Breast epithelium (tissue), 4 donors: ENCODE measurements at places on chromosomes 2 and 18.

DNA sequence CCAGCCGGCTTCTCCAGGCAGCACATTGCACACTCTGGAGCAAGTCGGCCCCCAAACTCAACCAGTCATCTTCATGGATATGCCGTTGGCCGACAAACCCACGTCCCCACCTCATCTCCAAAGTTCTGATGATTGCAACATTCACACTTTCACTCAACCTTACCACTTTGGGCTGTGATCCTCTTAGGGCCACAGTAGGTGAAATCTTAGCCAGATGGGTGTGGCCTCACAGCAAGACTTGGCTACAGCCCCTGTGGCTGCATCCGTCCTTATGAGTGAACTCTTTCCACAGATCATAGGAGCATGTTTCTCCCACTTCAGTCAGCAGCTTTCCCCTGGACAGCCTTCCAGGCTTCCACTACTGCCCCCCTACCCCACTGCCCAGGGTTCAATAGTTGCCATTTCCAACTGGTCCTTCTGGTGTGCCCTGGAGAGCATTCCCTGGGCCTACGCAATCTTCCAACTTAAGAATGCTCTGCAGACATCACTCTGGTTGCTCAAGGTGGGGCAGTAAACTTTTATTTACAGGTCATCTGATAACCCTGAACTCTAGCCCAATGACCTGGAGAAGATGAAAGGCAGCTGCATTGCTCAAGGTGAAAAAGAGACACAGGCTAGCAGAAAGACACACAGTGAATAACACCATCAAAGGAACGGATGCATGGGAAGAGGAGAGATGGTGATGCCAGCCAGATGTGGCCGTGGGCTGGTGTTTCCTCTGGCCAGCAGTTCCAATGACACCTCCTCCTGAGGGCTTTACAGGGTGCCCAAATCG is 34.5 kb downstream of the ARL4C start:
- DNase-seq, result no peak

DNA sequence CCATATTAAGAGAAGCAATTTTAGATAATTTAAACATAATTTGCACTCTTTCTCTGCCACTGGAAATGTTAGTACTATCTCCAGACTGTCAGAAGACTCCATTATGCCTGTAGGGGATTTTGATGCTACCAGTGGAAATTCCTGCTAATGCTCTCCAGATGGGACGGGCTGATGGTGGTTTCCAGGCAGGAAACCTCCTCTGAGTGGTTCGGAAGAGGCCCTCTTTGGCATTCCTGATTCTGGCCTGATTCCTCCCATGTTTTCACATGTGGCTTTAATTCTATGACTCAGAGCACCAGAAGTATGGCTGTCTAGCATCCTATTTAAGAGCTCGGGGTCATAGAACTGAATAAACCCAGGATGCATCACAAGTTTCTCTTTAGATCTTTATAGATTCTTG is 70.9 kb upstream of the ST6GAL2 start:
- no peak for DNase-seq

GRCh38 chr2:123500988-123501387 is 524.1 kb upstream of the CNTNAP5 start:
- no peak for DNase-seq

DNA sequence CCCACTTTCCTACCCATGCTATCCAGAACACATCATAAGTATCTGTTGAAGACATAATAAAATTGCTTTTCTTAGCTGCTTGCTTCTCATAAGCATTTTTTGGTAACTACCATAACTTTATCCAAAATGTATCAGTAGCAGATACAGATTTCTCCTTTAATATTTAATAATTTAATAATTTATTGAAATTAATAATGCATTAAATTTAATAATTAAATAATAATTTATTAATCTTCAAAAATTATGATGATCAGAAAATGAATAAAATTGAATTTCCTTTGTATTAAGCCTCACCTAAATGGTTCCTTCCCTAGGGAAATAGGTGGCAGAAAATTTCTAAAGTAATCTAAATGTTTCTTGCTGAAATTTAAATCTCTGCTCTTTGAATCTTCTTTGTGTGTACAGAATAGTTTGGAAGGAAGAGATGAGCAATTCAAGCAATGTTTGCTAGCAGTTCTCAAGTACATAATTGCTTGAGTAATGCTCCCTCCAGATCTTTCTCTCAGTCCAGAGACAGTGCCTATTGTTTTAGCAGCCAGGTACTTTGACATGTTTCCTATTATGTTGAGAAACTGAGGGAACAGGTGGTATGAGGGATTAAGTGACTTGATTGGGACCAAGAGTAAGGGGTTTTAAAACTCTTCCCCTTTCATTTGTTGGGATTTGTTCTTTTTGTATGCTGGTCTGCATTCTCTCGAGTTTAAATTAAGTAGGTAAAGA is 123.1 kb upstream of the CYP26B1 start:
- DNase-seq, result no peak

GRCh38 chr18:3886575-3887322 is 436.8 kb downstream of the TGIF1 start:
- no peak for DNase-seq

- DNase-seq, result no peak
Measured at GRCh38 chr2:118269408-118270051, 181.3 kb downstream of the INSIG2 start.

GRCh38 chr2:228321015-228321414 is 139.5 kb upstream of the SPHKAP start:
- no peak for DNase-seq

GRCh38 chr2:41764919-41765318 is 282.9 kb upstream of the PKDCC start:
- no peak for DNase-seq

DNA sequence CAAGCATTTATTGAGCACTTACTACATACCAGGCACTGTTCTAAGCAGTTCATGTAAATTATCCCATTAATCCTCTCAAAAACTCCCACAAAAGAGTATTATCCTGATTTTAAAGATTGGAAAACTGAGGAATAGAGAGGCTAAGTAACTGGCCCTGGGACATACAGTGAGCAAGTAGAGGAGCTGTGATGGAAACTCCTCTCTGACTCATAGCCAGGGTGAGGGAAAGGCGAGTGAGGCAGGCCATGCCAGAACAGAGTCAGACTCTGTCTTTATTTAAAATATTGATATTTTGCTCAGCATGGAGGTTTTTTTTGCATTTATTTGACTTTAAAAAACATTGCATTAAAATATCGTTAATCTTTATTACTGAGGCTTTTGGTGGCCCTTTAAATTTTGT is 208.0 kb downstream of the LOXHD1 start:
- DNase-seq, result no peak

DNA sequence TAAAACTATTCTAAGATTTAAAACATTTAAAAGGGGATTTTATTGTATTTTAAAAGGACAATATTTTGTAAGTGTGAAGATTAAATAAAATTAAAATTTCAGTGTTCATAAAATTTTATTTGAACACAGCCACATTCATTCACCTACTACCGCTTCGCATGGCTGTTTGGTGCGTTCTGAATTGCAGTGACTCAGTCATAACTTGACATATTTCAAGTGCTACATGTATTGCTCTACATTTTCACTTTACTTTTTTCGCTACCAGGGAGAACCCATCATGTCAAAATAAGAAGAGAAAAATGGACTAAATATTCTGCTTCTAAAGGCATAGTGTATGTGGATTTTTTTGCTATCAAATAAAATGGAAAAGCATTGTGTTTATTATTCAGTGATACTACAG is 8.7 kb downstream of the PTH2R start:
- no peak for DNase-seq

DNA sequence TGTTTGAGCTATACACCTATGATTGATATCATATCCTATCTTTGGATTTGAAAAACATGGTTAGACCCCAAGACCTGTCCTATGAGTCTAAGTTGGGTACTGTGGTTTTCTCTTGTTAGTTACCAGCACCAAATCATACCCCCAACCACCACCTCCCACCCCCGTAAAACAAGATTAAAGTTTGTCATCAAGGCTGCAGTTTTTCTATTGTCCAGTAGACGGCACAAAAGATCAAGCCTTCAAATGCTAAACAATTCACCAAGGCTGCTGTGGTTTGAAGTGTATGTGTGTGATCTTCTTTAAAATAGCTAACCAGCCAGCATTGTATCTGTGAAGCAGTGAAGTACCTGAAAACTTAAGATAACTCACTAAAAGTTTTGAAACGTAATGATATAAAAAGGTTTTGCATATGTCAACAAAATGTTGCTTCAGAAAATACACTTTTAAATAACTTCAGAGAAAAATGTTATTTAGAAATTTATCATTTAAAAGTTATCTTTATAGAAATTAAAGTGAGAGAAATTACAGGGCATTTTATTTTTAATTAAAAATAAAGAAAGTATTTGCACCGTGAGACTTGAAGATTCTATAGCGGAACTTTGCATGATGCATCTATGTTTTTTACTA is 5.8 kb upstream of the MEIS1 start:
- no peak for DNase-seq

DNA sequence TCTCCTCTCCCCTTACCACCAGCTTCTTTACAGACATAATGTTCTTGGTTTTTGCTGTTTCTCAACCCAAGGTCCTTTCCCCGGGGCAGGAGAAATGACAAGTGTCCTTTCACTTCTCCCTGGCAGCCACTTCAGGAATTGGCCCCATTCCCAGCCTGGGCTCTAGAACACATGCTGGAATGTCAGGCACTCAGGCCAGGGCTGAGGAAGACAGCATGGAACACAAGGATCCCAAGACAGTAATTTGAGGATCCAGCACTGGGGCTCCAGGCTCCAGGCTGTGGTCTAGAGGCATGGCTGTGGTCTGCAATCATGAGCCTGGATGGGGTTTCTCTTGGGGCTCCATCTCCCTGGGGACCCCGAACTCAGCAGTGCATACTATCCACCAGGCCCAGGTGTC is 201.4 kb downstream of the CELF4 start:
- DNase-seq, result peak; percentile 88

DNA sequence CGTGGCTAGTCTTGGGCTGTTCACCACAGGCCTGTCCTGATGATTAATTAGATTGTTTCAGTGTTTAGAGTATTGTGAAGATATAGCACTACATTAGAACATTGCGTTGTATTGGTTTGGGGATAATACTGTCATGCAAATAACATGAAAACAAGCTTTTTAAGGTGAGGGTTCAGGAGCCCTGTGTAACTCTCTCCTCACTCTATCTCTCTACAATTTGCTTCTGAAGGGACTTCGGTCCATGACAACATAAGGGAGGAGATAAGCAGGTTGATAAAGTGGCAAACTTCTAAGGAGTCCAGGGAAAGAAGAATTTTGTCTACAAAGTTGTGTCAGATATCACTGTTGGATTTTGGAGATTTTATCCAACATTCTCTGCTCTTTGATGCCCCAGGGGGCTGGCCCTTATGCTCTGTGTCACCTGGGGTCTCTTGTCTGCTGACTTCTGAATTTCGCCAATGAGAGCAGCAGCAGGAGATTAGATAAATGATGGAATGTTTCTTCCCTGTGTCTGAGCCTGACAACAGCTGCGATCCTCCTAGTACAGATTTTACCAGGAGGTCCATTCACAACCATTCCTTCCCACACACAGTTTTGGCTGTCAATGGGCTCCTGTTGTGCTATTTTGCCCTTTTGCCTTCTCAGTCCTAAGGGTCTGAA is 3.3 kb downstream of the TNP1 start:
- DNase-seq, result no peak

- DNase-seq, result no peak
Measured at GRCh38 chr18:78510636-78511035, 469.0 kb upstream of the SALL3 start.

DNA sequence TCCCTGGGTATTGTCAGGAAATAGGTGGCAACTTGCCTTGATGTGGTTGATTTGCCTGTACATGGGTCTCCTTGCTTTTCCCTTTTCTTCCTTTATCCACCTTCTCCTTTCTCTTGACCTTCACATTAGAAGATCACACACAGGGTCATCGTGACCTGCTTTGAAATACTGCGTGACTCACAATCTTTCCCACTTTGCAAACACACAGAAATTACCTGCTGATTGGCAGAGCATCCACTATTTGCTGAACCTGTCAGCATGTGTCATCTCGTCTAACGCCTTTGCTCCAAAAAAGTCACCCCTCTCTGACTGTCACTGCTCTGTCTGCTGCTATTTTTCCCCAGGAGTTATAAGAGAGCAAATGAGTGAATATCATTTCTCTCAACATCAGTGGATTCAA is 60.8 kb downstream of the MYO3B start:
- no peak for DNase-seq

DNA sequence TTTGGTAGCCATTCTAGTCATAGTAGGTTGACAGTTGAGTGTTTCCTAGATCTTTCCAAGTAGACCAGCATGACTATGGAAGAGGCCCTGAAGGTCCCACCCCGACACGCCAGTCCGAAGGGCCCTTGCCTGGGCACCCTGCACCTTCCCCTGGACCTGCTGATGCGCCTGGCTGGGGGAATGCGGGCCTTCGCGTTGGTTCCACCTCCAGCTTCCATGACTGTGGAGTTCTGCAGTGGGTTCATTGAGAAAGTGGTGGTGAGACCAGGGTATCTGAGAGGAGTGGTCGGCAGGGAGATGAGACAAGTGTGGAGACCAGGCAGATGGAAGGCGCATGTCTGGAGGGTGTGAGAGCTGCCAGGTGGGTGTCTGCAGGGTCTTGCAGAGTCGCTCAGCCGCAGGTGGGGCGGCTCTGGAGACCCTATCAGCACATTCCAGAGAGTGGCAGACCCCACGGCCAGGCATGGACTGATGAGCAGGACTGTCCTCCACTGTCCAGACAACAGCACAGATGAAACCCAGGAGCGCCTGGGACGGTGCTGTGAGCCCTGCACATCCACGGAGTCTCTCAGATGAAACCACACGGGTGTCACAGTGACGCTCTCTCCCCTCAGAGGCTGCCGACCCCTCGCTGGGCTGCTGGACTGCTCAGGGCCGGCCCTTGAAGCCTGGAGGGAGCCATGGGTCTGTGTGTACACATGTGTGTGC is 182.5 kb upstream of the HDAC4 start:
- no peak for DNase-seq

DNA sequence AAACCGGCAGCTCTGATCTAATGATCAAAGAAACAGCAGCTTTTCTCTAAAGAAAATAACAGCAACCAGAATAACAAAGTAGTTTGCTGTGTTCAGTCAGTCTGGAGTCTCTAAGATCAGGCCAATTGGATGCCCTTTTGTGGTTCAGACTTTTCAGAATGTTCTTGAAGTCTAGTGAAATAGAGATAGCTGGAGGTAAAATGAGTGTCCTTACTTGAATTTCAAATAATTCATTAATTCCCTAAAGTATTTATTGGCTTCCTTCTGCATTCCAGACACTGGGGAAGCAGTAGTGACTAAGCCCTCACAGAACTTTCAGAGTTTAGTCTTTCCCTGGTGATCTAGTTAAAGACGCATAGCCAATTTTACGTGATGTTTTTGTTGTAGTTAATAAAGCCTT is 58.7 kb downstream of the C18orf54 start:
- DNase-seq, result no peak

DNA sequence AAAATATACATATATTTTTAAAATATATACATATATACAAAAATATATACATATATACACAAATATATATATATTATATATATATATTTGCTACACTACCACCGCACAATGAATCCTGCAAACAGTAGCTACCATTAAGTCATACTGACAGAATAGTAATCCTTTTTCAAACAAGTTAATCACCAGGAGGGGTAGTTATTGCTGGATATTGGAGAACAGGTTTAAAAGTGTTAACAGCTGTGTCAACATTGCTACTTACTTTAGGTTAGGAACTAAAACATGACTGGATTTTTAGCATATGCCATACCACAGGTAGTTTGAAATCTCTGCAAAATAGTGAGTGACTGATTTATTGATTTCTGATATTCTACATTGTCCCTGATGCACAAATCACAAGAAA is 529.1 kb upstream of the CDH7 start:
- DNase-seq, result no peak

GRCh38 chr2:18795906-18796305 is 206.5 kb upstream of the NT5C1B start:
- DNase-seq, result no peak

- DNase-seq, result no peak
Measured at GRCh38 chr2:172012677-172013391, 13.1 kb downstream of the METAP1D start.
